ENCODE measurements at places on chromosomes 1 and 21. TPM values are rescaled to one million over a fixed set of nuclear protein-coding genes. Genes with fewer than 3 reads are reported as not detected.

DNA sequence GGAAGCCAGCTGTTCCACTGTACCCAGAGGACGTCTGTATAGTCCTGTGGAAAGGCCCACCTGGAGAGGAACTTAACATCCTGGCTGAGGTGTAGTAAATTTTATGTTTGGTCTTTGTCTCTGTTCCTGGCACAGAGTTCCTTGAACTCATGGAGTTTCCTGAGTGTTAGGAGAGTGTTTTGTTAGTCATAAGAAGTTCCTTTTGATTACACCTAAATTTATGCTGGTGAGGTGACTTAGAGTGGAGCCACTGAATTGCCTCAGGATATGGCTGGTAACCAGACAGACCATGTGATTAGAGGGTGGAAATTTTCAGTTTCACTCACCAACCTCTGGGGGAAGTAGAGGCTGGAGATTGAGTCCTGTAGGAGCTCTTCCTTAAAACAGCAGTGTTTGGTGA is 57.9 kb downstream of the RASAL2 start:
- DNase-seq: peak; percentile 82

GRCh38 chr21:42854246-42855010 is 24.9 kb downstream of the WDR4 start:
- no peak for DNase-seq

- peak; percentile 73 for DNase-seq
Observed at GRCh38 chr1:23103001-23103889, 65.4 kb downstream of the LUZP1 start.

- no peak for DNase-seq
Observed at GRCh38 chr1:201665036-201665435, 126.1 kb downstream of the NAV1 start.

GRCh38 chr1:58248791-58249190 is 297.7 kb downstream of the OMA1 start:
- no peak for DNase-seq

CFH gene
- 74.4 TPM for total RNA-seq

- DNase-seq: peak; percentile 59
Observed at GRCh38 chr1:37919277-37919676, 27.6 kb downstream of the INPP5B start.

GRCh38 chr1:24107462-24108138 is 4.3 kb downstream of the MYOM3 start:
- peak; percentile 42 for DNase-seq

- peak; percentile 77 for DNase-seq
Observed at GRCh38 chr1:6423321-6423999, 1.1 kb upstream of the ESPN start.

- DNase-seq: no peak
Observed at GRCh38 chr1:232263452-232263851, 366.5 kb downstream of the SIPA1L2 start.

DNA sequence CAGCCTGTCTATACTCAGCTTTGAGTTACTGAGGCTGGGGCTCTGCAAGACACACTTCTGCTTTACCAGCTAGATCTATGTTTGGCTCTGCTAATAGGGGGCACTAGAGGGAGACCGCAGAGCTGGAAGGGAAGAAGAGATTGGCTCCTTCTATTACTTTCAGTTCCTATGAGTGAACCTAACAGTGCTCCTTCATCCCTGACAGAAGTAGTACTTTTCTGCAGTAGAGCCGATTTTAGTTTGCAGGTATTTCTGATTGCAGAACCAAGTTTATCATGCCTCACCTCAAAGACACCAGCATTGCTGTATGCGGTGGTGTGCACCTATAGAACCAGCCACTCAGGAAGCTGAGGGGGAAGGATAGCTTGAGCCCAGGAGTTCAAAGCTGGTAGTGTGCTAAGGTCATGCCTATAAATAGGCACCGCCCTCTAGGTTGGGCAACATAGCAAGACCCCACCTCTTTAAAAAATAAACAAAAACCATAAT is 5.7 kb upstream of the ZDHHC18 start:
- no peak for DNase-seq

- DNase-seq: no peak
Observed at GRCh38 chr1:26287033-26287711, 7.3 kb downstream of the SH3BGRL3 start.

EPS8L3 gene
- not detected for total RNA-seq

MMEL1 gene
- 5.4 TPM for total RNA-seq

OXCT2 gene
- total RNA-seq: 7.0 TPM

ESPN gene
- total RNA-seq: 0.68 TPM

GRCh38 chr1:33365560-33365997 is 44.7 kb upstream of the A3GALT2 start:
- DNase-seq: no peak

DNA sequence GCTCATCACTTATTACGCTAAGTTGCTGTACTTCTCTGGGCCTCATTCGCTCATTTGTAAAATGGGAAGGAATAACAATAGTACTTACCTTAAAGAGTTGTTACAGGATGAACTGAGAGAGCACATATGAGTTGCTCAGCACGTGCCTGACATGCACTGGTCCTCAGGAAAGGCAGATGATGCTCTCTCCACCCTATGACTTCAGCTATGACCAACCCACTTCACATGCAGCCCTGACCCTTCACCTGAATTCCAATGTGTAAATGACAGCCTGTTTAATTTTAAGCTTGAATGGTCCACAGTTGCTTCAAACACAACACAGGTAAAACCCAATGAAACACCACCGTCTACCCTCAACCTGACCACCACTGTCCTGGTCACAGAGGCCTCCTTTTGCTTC is 32.9 kb downstream of the GADD45A start:
- DNase-seq: no peak

- peak; percentile 94 for DNase-seq
Observed at GRCh38 chr1:97906567-97907241, 14.1 kb downstream of the DPYD start.

GRCh38 chr1:11749203-11749689 is 12.7 kb upstream of the C1orf167 start:
- peak; percentile 55 for DNase-seq

RASAL2 gene
- 35.4 TPM for total RNA-seq

DNA sequence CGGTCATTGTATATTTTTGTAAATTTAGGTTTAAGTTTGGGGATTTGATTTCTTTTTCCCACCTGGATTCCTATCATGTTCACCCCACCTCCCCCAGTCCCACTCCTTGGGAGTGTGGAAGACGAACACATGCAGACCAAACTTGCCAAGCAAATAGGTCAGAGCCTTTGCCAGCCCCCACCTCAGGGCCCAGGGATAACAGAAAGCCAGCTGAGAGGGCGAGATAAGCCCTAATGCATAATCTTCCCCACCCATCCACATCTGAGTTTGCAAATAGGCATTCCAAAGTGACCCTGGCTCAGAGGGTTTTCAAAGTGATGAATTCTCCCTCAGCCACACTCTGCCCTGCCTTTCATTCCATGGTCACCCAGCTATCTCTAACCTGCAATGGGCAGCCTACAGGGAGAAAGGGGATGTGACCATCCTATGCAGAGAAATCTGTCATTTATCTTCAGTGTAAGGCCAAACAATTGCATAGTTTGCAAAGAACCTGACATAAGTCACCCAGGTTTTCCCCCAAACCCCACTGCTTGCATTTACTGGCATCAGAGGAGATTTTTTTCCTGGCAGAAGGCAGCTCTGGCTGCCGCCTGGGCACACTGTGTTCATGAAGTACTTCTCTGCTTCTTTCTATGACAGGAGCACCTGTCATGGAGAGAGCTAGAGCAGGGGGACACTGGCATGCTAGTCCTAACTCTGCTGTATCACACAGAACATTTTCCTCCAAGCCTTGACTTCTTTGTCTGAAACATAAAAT is 69.0 kb upstream of the NFIA start:
- no peak for DNase-seq

- DNase-seq: no peak
Observed at GRCh38 chr1:229047161-229047839, 223.6 kb upstream of the RAB4A start.

DNA sequence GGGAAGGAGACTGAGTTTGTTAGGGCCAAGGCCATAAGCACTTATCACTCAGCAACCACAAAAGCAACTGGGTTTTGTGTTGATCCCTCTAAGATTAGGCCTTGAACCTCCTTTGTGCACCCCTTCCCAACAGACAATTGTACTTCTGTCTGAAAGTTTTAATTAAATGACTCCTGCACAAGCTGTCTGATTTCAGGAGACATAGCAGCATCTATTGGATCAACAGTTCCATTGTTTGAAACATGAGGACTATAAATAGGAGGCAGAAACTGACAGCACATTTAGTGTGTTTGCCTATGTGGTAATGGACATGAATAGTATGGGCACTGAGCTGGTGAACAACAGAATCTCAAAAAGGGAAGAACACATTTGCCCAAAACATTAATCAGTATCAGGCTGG is 167.3 kb upstream of the KCNJ6 start:
- no peak for DNase-seq

DNA sequence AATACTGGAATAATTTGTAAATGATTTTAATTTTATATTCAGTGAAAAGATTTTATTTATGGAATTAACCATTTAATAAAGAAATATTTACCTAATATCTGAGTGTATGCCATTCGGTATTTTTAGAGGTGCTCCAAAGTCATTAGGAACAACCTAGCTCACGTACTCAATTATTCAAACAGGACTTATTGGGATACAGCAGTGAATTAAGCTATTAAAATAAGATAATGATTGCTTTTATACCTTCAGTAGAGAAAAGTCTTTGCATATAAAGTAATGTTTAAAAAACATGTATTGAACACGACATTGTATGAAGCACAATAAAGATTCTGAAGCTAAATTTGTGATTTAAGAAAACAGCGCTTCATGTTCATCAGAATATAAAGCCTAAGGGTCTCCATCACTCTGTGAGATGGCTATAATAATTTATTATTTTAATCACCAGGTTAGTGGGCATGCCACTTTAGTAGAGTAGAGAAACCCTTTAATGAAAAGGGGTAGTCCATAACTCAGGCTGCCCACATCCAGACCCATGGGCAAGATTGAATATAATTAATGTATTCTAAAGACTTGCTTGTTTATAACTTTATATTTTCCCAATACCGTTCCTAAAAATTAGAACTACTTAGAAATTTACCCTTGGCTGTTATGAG is 3.2 kb downstream of the CCN1 start:
- DNase-seq: no peak

GRCh38 chr1:66251546-66251945 is 282.4 kb upstream of the SGIP1 start:
- DNase-seq: no peak

SPRR2E gene
- total RNA-seq: not detected

DNA sequence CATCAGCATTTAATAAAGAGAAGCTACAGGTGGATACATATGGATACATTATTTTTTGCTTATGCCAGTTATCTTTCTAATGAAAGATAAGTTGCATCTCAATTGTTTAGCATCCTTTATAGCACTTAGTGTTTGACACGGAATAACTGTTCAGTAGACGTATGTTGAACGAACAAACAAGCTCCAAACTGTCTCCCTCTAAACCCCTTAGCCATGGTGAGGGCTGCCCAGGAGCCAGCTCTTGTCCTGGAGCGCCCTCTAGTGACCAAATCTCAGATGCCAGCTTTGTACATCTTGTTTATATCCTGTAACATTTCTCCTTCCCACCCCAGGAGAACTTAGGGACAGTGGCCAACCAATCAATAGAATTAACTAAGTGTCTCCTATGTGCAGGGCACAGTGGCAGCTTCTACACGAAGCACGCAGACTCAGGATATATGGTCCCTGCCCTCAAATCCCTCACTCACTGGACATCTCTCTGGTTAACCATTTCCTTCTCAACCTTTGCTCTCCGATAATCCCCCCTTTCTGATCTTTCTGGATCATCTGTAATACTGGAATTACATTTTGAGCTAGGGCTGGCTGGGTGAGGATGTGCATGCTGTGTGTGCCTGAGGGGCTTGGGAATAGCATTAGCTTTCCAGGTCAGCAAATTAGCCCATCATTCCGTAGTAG is 22.9 kb downstream of the KCNA10 start:
- DNase-seq: peak; percentile 87

- DNase-seq: no peak
Observed at GRCh38 chr1:200033511-200034261, 6.2 kb downstream of the NR5A2 start.

- no peak for DNase-seq
Observed at GRCh38 chr1:175173531-175173930, 19.0 kb downstream of the KIAA0040 start.

DNA sequence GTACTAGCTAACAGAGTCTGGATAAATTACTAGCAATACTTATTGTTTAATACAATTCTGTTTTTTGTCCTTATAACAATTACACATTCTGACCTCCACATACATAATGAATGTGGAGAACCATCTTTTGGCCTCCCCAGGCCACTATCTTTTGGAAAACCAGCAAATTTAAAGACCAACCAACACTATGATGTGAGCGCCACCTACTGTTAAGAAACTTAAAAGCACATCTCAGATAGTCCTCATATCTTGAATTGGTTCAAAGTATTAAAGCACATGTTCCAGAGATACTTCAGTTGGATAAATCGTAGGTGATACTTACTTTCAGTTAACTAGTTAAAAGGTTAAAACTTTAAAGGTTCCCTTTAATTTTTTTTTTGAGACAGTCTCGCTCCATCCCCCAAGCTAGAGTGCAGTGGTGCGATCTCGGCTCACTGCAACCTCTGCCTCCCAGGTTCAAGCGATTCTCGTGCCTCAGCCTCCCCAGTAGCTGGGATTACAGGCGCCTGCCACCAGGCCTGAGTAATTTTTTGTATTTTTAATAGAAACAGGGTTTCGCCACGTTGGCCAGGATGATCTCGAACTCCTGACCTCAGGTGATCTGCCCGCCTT is 29.3 kb upstream of the USP1 start:
- peak; percentile 73 for DNase-seq

- peak; percentile 68 for DNase-seq
Observed at GRCh38 chr1:182784556-182785171, 4.9 kb upstream of the NPL start.

- no peak for DNase-seq
Observed at GRCh38 chr1:18109058-18109755, 1.6 kb downstream of the IGSF21 start.

- no peak for DNase-seq
Observed at GRCh38 chr1:45443580-45444446, 47.1 kb downstream of the TESK2 start.

GRCh38 chr1:6599141-6599975 is 3.3 kb downstream of the KLHL21 start:
- DNase-seq: peak; percentile 24

TMPRSS3 gene
- 0.05 TPM for total RNA-seq

VASH2 gene
- 0.19 TPM for total RNA-seq

- no peak for DNase-seq
Observed at GRCh38 chr1:225885336-225885735, 3.2 kb upstream of the TMEM63A start.

- no peak for DNase-seq
Observed at GRCh38 chr1:73832276-73833181, 365.4 kb downstream of the LRRIQ3 start.

GRCh38 chr1:9349331-9349851 is 56.7 kb downstream of the SPSB1 start:
- no peak for DNase-seq

GRCh38 chr1:93296555-93297154 is 49.1 kb upstream of the DR1 start:
- no peak for DNase-seq

TIE1 gene
- total RNA-seq: 1,392 TPM

HFM1 gene
- total RNA-seq: 0.14 TPM

GRCh38 chr21:41406340-41406739 is 19.7 kb upstream of the MX1 start:
- no peak for DNase-seq

All from dermis blood vessel endothelial cell (primary cell).